Activated naive CD4-positive, alpha-beta T cell treated with anti-CD3 and anti-CD28 coated beads, Interleukin-2, amount 10 ng/mL, durations not matched to agents 7 days and 5 days (primary cell): ENCODE measurements at places on chromosomes 13 and 19.

DNA sequence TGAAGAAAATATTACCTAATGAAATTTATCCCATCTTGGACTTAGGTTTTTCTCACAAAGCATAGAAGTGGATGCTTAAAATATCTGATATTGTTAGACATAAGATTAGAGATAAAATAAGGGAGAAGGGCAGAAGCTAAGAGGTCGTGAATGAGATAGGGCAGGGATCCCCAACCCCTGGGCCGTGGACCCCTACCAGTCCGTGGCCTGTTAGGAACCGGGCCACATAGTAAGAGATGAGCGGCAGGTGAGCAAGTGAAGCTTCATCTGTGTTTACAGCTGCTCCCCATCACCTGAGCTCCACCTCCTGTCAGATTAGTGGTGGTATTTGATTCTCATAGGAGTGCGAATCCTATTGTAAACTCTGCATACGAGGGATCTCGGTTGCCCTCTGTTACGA, 202.9 kb downstream of the GPC5 start:
- H3K27ac ChIP-seq = no peak overlapping the region
- no peaks in the 10 kb centered on the region for H3K36me3 ChIP-seq
- H3K4me3 ChIP-seq = no peak overlapping the region
- no peak for DNase-seq
- H3K4me1 ChIP-seq = no peaks in the 10 kb centered on the region
- H3K27me3 ChIP-seq = no peaks in the 10 kb centered on the region

DNA sequence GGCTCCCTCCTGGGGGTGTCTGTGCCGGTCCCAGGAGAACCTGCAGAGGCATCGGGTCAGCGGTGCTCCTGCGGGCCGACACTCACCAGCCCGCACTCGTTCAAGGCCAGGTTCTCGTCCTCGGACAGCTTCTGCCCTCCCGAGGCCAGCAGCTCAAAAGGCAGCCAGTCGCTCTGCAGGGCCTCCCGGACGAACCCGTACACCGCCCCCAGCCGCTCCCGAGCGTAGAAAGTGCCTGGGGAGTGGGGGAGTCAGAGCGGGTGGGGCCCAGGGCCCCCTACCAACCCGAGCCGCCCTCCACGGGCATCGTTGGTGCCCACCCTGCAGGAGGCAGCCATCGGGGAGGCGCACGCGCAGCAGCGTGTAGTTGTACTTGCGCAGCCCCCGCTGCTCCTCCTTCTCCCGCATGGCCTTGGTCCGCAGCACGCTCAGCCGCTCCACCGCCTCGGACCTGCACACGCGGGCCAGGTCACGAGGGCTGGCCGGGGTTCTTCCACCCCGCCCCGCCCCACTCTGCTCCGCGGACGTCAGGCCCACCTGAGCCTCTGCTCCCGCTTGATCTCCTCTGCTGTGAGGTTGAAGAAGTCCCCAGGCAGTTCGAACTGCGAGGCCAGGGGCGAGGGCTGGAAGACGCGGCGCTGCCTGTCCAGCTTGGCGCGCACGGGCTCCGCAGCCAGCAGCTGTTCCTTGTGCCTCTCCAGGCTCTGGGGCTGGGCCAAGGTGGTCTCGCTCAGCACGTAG, 11.5 kb downstream of the UBXN6 start:
- no peak for DNase-seq
- peaks cover 2% of the 10 kb centered on the region for H3K4me1 ChIP-seq
- no peak overlapping the region for H3K27ac ChIP-seq
- no peaks in the 10 kb centered on the region for H3K27me3 ChIP-seq
- peaks cover 27% of the 10 kb centered on the region for H3K36me3 ChIP-seq

DNA sequence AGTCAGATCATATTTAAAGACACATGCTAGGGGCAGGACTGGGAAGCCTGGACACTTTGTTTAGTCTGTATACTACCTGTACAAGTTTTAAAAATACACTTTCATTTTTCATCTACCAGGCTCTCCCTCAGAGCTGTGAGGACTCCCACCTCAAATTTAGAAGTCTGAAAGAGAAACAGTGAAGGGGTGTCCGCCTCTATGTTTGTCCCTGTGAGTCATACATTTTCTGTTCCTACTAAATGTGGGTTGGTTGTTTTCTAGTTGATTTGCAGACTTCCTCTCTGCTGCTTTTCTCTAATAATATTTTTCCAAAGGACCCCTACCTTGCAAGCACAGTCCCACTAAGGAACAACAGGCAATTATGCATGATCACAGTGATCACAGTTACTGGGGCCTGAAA, 110.5 kb downstream of the ENOX1 start:
- H3K36me3 ChIP-seq = no peaks in the 10 kb centered on the region
- no peak for DNase-seq
- H3K27ac ChIP-seq = no peak overlapping the region
- H3K27me3 ChIP-seq = peaks cover 7% of the 10 kb centered on the region

- peaks cover 9% of the 10 kb centered on the region for H3K36me3 ChIP-seq
- peaks cover 24% of the 10 kb centered on the region for H3K27me3 ChIP-seq
- peak overlapping the region; percentile 74 for H3K27ac ChIP-seq
Measured at GRCh38 chr19:43575955-43576878, 616 bp downstream of the PINLYP start.

DNA sequence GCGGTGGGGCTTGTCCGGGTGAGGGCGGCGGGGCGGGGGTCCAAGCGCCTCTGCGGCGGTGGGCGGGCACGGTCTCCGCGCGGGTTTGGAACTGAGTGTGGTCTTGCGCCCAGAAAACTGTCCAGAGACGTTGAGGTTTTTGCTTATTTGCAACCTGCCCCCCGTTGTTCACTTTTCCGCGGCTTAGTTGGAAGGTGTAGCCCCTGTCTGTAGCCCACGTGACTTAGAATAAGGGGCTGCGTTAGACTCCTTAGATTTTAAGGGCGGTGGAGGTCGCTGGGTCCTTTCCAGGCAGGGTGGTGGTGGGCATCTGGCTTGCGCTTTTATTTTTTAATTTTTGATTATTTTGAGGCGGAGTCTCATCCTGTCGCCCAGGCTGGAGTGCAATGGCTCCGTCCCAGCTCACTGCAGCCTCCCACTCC, 748 bp downstream of the RPS15 start:
- peaks cover 44% of the 10 kb centered on the region for H3K36me3 ChIP-seq
- no peak for DNase-seq
- H3K4me1 ChIP-seq = peaks cover 32% of the 10 kb centered on the region
- H3K27ac ChIP-seq = peak overlapping the region; percentile 99
- H3K27me3 ChIP-seq = peaks cover 5% of the 10 kb centered on the region

- H3K4me3 ChIP-seq = peak overlapping the region; percentile 73
- H3K27ac ChIP-seq = peak overlapping the region; percentile 97
- H3K27me3 ChIP-seq = no peaks in the 10 kb centered on the region
- peaks cover 11% of the 10 kb centered on the region for H3K36me3 ChIP-seq
- H3K4me1 ChIP-seq = peaks cover 82% of the 10 kb centered on the region
- peak; percentile 96 for DNase-seq
Measured at GRCh38 chr19:16584248-16585093, 12.3 kb upstream of the SLC35E1 start.

DNA sequence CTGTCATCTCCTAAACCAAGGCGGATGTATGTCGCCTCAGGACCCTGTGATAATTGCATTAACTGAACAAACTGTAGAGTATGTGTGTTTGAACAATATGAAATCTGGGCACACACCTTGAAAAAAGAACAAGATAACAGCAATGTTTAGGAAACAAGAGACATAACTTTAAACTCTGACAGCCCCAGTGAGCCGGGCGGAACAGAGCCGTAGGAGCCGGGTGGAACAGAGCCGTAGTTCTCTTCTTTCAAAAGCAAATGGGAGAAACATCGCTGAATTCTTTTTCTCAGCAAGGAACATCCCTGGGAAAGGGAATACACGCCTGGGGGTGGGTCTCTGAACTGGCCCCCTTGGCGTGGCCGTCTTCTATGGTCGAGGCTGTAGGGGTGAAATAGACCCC, 31.8 kb upstream of the ZNF675 start:
- H3K4me3 ChIP-seq = no peak overlapping the region
- peaks cover 4% of the 10 kb centered on the region for H3K4me1 ChIP-seq
- no peak for DNase-seq
- peaks cover 2% of the 10 kb centered on the region for H3K36me3 ChIP-seq
- H3K27me3 ChIP-seq = no peaks in the 10 kb centered on the region

- DNase-seq = no peak
- H3K27me3 ChIP-seq = no peaks in the 10 kb centered on the region
- H3K4me1 ChIP-seq = no peaks in the 10 kb centered on the region
- no peaks in the 10 kb centered on the region for H3K36me3 ChIP-seq
Measured at GRCh38 chr13:34421347-34421719, 520.7 kb upstream of the NBEA start.

GRCh38 chr19:1153891-1154730, 20.0 kb downstream of the SBNO2 start:
- no peak overlapping the region for H3K4me3 ChIP-seq
- no peak overlapping the region for H3K27ac ChIP-seq
- DNase-seq = no peak
- H3K36me3 ChIP-seq = peaks cover 16% of the 10 kb centered on the region

DNA sequence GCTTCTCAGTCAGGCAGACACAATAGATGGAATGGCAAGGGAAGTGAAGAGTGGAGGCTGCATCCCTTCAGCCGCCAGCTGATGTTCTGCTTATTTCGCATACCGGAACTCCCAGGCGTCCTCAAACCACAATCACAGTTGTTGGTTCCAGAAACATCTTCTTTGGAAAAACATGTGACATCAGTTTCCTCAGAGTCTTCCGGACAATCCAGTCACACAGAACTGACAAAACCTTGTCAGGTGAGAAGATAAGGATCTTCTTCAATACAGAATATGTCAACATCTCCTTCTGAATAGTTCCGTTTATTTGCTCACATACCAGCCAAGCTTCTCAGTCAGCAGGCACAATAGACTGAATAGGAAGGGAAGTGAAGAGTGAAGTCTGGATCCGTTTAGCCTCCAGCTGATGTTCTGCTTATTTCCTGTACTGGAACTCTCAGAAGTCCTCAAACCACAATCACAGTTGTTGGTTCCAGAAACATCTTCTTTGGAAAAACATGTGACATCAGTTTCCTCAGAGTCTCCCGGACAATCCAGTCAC, 45.1 kb upstream of the CEACAM21 start:
- H3K4me3 ChIP-seq = peak overlapping the region; percentile 60
- H3K27ac ChIP-seq = peak overlapping the region; percentile 78
- no peak for DNase-seq
- H3K4me1 ChIP-seq = peaks cover 75% of the 10 kb centered on the region

- DNase-seq = no peak
- H3K36me3 ChIP-seq = no peaks in the 10 kb centered on the region
- H3K4me1 ChIP-seq = no peaks in the 10 kb centered on the region
- H3K27ac ChIP-seq = no peak overlapping the region
- H3K4me3 ChIP-seq = no peak overlapping the region
- peaks cover under 1% of the 10 kb centered on the region for H3K27me3 ChIP-seq
Measured at GRCh38 chr13:112120031-112120373, 53.1 kb downstream of the SOX1 start.

DNA sequence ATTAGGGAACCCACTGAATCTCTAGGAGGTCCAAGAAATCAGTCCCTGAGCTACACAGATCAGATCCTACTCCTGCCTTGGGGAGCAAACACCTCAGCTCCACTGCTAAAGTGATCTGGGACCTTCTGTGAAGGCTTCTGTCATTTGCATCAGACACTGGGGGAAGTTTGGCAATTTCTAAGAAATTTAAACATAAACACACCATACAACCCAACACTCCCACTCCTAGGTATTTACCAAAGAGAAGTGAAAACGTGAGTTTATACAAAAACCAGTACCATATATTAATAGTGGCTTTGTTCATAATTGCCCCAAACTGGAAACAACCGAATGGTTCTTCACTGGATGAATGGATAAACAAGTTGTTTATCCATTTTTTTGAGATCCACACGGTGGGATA, 7.3 kb upstream of the TYROBP start:
- H3K4me1 ChIP-seq = no peaks in the 10 kb centered on the region
- H3K4me3 ChIP-seq = no peak overlapping the region
- DNase-seq = no peak
- no peak overlapping the region for H3K27ac ChIP-seq
- peaks cover 22% of the 10 kb centered on the region for H3K27me3 ChIP-seq
- no peaks in the 10 kb centered on the region for H3K36me3 ChIP-seq

DNA sequence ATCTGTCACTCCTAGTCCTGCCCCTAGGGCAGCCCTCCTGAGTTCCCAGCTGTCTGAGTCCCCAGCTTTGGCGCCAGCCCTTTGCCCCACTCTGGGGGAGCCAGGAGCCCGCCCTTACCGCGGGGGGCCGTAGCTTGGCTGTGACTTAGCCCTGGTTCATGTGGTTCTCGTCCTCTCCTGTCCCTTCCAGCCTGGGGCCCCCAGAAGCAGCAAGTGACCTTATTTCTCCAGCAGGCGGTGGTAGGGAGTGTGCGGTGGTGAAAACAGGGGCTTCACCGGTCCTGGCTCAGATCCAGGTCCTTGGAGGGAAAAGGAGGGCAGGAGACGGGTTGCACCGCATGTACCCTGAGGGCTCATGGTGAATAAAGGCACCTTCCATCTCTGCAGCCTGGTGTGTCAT, 7.9 kb downstream of the GIPC3 start:
- H3K4me3 ChIP-seq = no peak overlapping the region
- no peaks in the 10 kb centered on the region for H3K4me1 ChIP-seq
- no peak for DNase-seq
- H3K27me3 ChIP-seq = peaks cover 4% of the 10 kb centered on the region
- no peak overlapping the region for H3K27ac ChIP-seq

GRCh38 chr13:32791545-32792172, 205.4 kb downstream of the PDS5B start:
- peak overlapping the region; percentile 27 for H3K4me3 ChIP-seq
- peaks cover 57% of the 10 kb centered on the region for H3K4me1 ChIP-seq
- DNase-seq = peak; percentile 78
- H3K36me3 ChIP-seq = peaks cover 34% of the 10 kb centered on the region
- H3K27me3 ChIP-seq = no peaks in the 10 kb centered on the region

- H3K27me3 ChIP-seq = peaks cover 10% of the 10 kb centered on the region
- no peak overlapping the region for H3K27ac ChIP-seq
- H3K4me1 ChIP-seq = no peaks in the 10 kb centered on the region
- no peaks in the 10 kb centered on the region for H3K36me3 ChIP-seq
Measured at GRCh38 chr13:45872566-45872965, 21.0 kb upstream of the SIAH3 start.

DNA sequence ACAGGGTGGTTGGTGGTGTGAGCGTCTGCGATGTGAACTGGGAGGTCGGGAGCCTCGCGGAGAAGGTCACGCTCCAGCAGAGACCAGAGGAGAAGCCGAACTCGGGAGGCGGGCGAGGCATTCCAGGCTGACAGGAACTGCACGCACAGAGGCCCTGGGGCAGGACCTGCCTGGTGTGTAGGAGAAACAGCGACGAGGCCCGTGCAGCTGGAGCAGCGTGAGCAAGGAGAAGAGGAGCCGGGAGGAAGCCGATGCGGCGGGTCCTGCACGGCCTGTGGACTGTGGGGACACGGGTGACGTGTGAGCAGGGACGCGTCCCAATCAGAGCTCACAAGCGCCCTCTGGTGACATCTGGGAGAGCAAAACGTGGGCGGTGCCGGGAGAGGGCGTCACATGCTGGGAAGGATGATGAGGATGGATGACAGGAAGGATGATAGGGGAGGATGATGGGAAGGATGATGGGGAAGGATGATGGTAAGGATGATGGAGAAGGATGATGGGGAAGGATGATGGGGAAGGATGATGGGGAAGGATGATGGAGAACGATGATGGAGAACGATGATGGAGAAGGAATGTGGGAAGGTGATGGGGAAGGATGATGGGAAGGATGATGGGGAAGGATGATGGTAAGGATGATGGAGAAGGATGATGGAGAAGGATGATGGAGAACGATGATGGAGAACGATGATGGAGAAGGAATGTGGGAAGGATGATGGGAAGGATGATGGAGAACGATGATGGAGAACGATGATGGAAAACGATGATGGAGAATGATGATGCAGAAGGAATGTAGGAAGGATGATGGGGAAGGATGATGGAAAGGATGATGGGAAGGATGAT, 16.1 kb upstream of the MADCAM1 start:
- peak; percentile 45 for DNase-seq
- H3K36me3 ChIP-seq = peaks cover 18% of the 10 kb centered on the region
- H3K27ac ChIP-seq = peak overlapping the region; percentile 81
- H3K4me1 ChIP-seq = peaks cover 2% of the 10 kb centered on the region
- H3K4me3 ChIP-seq = peak overlapping the region; percentile 49
